ENCODE measurements at places on chromosomes 13 and 19. TPM values are rescaled to one million over a fixed set of nuclear protein-coding genes. Genes with fewer than 3 reads are reported as not detected.

The APOC4 gene
- total RNA-seq = not detected

DNA sequence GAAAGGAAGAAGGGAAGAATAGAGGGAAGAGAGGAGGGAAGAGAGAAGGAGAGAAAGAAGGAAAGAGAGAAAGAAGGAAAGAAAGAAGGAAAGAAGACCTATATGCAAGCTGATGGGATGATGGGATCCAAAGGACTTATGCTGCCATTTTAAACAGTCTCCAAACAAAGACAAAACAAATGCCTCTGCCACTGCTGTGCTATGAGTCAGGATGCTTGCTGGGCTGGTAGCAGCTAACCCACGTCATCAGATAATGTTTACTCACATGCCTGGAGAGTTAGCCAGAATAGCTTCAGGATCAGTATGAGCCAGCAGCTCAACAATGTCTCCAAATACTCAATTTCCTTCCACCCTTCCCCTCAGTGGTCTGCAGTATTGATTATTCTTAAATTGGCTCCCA, 12.0 kb upstream of the ZNF274 start:
- DNase-seq = no peak

DNA sequence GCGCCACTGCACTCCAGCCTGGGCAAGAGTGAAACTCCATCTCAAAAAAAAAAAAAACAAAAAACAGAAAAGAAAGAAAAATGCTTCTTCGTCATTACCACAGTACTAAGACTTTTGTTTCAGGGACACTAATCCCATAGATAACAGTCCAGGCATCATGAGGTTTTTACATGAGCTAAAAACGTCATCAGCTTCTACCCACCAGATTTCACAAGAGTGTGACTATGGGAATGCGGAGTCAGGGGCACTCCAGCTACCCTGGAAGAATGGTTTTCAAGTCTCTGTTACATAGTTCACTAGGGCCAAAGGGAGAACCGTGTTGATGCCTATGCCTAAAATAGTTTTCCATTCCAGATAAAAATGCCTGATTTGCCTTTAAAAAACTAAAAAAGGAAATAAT, 33.2 kb downstream of the RAB20 start:
- DNase-seq = no peak

GRCh38 chr19:3178973-3179738, 587 bp downstream of the S1PR4 start:
- DNase-seq = no peak

All from Panc1 (cell line).